NCI-H446 (cell line): ENCODE measurements at places on chromosomes 11 and 22.

DNA sequence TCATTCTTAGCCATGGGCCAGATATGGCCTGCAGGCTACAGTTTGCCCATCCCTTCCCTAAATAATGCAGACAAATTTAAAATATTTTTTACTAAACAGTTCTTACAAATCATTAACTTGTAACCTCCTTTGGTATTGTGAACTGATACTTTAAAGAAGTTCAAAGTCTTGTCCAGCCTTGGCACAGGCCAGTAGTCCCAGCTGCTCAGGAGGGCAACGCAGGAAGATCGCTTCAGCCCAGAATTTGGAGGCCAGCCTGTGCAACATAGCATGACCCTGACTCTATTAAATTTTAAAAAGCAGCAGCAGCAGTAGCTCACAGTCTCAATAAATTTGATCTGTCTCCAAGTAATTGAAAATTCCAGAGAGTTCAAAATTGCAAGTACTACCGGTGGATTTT lies 83.7 kb upstream of the ARHGAP32 start:
- DNase-seq, result peak; percentile 18

- no peak for DNase-seq
Observed at GRCh38 chr11:645536-645935, 8.5 kb downstream of the DRD4 start.

DNA sequence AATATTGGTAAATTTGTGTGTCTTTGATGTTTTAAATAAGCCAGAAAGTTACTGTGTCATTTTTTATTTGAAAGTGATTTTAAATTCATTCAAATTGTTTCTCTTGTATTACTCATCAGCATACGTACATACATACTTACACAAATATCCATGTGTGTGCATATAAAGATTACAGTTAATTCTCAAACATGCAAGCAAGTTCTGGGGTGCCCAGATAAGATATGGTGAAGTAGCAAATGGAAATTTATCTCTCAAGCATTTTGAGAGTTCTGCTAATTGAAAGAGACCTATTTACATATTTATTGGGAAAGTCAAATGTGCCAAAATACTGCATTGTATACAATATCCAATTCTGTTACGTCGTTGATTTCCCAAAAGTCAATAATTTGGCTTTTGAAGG lies 1024.0 kb upstream of the CNTN5 start:
- DNase-seq, result no peak

GRCh38 chr22:46086577-46087335 lies 63.6 kb upstream of the PPARA start:
- no peak for DNase-seq

GRCh38 chr11:57804466-57804865 lies 42.9 kb downstream of the CTNND1 start:
- DNase-seq, result no peak

DNA sequence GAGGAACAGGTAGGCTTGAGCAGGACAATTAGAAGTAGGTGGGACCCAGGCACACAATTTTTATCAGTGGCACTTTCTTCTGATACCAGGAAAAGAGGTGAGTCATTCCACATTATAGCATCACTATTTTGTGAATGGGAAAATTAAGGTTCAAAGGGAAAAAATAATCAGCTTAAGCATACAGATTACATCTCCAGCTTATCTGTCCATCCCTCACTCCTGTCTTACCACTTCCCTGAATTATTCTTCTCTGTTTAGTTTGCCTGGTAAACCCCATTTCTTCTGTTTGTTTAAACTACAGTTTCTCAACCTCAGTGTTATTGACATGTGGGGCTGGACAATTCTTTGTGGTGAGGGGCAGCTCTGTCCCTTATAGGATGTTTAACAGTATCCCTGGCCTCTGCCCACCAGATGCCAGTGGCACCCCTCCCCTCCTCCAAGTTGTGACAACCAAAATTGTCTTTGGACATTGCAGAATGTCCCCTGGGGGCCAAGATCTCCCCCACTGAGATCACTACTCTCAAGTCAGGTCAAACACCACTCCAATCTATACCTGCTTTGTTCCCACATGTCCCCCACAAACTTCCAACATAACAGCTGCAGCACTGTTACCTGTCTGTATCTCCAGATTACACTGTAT lies 8.5 kb upstream of the XBP1 start:
- no peak for DNase-seq

DNA sequence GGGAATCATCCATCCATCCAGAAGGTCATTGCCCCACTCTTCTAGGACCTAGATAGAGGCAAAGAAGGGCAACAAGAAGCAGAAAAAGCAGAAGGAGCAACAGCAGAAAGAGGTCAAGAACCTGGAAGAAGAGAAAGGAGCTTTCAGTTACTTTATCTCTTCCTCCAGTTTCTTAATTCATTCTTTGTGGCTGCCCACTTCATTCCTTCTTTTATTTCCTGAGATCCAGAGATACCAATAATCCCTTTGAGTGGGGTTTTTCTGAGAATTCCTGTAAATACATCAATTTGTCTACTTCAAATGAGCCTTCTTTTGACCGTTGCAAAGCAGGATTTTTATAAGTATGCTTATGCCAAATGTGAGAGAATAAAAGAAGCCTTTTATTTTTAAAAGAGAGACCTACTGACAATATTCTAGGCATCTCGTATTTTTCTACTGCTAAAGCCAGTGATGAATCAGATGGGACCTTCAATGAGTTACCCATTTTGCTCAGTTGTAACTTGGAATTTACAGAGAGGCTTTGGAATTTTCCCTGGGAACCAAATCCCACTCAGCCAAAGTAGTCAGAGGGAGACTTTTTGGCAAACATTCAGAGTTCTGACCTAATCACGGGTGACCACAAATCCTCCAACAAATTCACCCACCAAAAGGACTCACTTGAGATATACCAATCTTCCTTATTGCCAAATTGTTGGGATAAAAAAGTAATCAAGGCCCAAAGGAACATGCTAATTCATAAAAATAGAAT lies 54.9 kb downstream of the ZC3H12C start:
- no peak for DNase-seq

- DNase-seq, result no peak
Observed at GRCh38 chr11:104898685-104899013, 389 bp upstream of the CASP12 start.

- no peak for DNase-seq
Observed at GRCh38 chr22:45422237-45422983, 8.9 kb downstream of the RIBC2 start.

- no peak for DNase-seq
Observed at GRCh38 chr11:12876988-12877387, 132.1 kb upstream of the RASSF10 start.

GRCh38 chr22:19823902-19824211 lies 30.8 kb downstream of the GNB1L start:
- DNase-seq, result no peak
